ENCODE measurements at places on chromosomes 5 and 9. TPM values are rescaled to one million over a fixed set of nuclear protein-coding genes. Genes with fewer than 3 reads are reported as not detected.

Gene ZBTB26
- total RNA-seq = 9.0 TPM

Gene CDO1
- total RNA-seq = 1,118 TPM

Gene PNPLA7
- total RNA-seq = 25.2 TPM

Gene AIF1L
- total RNA-seq = 55.9 TPM

Gene PRRX2
- 9.6 TPM for total RNA-seq

Gene WDR36
- 22.0 TPM for total RNA-seq

Gene ELAVL2
- 2.6 TPM for total RNA-seq

Gene NR4A3
- total RNA-seq = 12.7 TPM

Gene BTF3
- total RNA-seq = 435 TPM

Gene SPRY4
- 18.4 TPM for total RNA-seq

Gene C9orf153
- 0.66 TPM for total RNA-seq

Gene C5orf46
- total RNA-seq = not detected

Gene TXNDC8
- total RNA-seq = not detected

Gene IFNK
- not detected for total RNA-seq

Gene MARCHF11
- total RNA-seq = not detected

Gene FGFR4
- total RNA-seq = 60.8 TPM

Gene GALNT12
- total RNA-seq = 4.6 TPM

Gene PIGO
- 23.2 TPM for total RNA-seq

Gene LHX3
- total RNA-seq = not detected

Gene CDC20B
- total RNA-seq = not detected

Gene SLC27A6
- total RNA-seq = 23.8 TPM

Gene SYK
- total RNA-seq = 13.3 TPM

Gene CDH12
- total RNA-seq = not detected

Gene PCDHB14
- 7.6 TPM for total RNA-seq

Gene C5
- total RNA-seq = 33.0 TPM

Gene SPATA9
- not detected for total RNA-seq

Gene FRMPD1
- total RNA-seq = 0.30 TPM

Gene PSAT1
- total RNA-seq = 4.5 TPM

Gene TMEM245
- total RNA-seq = 51.6 TPM

Gene FUT7
- not detected for total RNA-seq

Gene STPG3
- not detected for total RNA-seq

Gene SCAMP1
- 22.5 TPM for total RNA-seq

Gene ERAP2
- total RNA-seq = 10.5 TPM

Gene NMUR2
- not detected for total RNA-seq

Gene STOML2
- 96.9 TPM for total RNA-seq

Gene ACTBL2
- total RNA-seq = not detected

Gene SH3PXD2B
- total RNA-seq = 27.8 TPM

Gene IL17B
- total RNA-seq = 89.8 TPM

Gene CLIC3
- total RNA-seq = 120 TPM

Measured in tibial nerve (tissue), 4 donors.